ENCODE measurements at places on chromosomes 12 and 14. TPM values are rescaled to one million over a fixed set of nuclear protein-coding genes. Genes with fewer than 3 reads are reported as not detected.
A peak's percentile ranks its signal among the peaks of the same experiment; 100 is the strongest.

The PTPRO gene
- 0.91 TPM for total RNA-seq

- DNase-seq, result peak; percentile 88
Observed at GRCh38 chr12:56157201-56158028, 744 bp upstream of the MYL6 start.

DNA sequence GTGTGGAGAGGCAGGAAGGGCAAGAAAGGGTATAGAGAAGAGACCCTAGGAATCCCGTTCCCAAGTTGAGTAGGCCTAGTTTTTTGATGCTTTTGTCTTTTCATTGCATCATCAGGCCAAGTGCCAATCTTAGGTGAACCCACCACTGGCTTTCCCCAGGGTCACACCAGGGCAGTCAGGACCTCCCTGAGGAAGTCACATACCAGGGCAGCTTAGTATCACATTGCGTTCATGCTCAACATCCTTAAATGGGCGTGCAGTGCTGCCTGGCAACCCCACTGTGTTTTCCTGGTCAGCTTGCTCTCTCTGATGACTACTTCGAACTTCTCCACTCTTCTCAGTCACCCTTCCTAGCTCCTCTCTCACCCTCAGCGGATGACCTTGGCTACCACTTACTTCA lies 9.0 kb downstream of the ASIC1 start:
- peak; percentile 41 for DNase-seq

DNA sequence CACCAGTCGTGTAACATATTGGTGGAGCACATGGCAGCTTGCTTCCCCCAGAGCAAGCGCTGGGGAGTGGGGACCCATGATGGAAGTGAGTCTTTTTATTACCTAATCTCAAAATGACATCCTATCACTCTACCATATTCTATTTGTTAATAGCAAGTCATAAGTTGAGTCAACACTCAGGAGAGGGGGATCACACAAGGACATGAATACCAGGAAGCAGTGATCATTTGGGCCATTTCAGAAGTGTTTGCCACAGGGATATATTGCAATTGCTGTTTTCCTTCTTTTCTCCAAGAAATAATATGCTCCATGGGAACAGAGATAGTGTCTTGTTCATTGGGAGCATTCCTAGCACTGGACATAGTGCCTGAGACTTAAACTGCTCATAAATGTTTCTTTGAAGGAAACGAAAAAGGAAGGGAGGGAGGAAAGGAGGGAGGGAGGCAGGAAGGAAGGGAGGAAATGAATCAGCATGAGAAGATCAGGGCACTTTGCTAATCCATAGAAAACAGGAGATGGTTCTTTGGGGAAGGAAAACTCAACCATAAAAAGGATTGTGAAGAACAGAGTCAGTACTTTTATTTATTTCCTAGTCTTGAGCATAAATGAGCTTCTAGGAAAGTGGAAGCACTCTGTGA lies 39.2 kb upstream of the EEA1 start:
- DNase-seq, result no peak

The POLE2 gene
- 26.1 TPM for total RNA-seq

The BTBD6 gene
- total RNA-seq, result 80.3 TPM

The AQP2 gene
- total RNA-seq, result not detected

The PIWIL1 gene
- total RNA-seq, result not detected

The FITM1 gene
- total RNA-seq, result not detected

All from SJSA1 (cell line).